ENCODE measurements at places on chromosomes 6 and 20.
A peak's percentile ranks its signal among the peaks of the same experiment; 100 is the strongest.

- peak; percentile 68 for DNase-seq
Observed at GRCh38 chr20:63112491-63113219, 103.3 kb downstream of the YTHDF1 start.

GRCh38 chr20:57283860-57284259, 17.4 kb upstream of the BMP7 start:
- DNase-seq = no peak

GRCh38 chr6:152338335-152339125, 298.6 kb downstream of the SYNE1 start:
- no peak for DNase-seq

DNA sequence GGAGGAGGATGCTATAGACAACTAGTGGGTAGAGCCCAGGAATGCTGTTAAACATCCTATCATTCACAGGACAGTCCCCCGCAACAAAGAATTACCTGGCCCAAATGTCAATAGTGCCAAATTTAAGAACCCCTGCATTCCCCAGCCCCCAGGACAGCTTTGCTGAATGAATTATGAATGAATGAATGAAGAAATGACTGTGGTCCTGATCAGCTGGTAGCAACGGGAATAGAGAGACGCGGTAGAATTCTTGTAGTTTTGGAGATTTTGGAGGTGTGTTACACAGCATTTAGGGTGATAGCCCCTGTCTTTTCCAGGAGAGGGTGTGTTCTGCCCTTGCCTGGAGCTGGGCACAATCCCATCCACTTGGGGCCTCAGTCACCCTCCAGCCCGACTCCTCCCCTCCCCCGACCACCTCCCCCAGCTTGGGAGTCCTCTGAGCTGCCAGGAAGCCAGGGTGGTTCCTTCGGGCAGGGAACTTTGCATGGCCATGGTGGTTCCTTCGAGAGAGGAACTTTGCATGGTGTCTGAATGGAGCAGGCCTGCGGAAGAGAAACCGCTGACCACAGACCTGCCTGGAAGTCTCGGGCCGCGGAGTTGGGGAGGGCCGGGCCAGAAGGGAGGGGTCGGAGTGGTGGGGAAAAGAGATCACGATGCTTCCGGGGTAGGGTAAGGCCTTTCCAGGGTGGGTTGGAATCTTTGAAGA, 1.0 kb upstream of the HCK start:
- no peak for DNase-seq

GRCh38 chr6:12010635-12011275, 1.4 kb upstream of the HIVEP1 start:
- DNase-seq = peak; percentile 66

DNA sequence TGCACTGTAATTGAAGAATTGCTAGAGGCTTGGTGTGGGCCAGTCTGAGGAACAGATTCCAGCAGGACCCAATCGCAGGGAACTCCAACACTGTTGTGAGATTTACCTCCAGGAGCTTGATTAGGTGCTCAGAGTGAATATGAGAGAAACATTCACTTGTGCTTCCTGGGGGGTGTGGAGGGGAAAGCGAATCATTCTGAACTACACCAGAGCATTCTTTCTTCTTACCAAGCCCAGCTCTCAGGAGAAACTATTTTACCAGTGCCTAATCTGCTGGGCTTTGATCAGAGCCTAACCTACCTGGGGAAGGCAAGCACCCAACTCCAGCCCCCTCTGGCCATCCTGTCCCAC, 7.4 kb upstream of the SIRPB1 start:
- no peak for DNase-seq

GRCh38 chr6:140047321-140047720, 672.9 kb upstream of the CITED2 start:
- no peak for DNase-seq

DNA sequence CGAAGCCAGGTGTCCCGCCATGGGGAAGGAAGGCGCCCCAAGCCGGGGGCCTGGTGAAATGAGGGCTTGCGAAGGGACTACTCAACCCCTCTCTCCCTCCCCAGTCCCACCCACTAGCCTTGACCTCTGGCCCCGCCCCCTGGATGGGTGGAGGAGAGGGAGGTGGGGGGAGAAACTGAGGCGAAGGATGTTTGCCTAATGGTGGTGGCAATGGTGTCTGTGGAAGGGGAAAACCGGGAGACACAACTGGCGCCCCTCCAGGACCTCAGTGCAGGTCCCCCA, at the start of gene POU5F1:
TSS of gene POU5F1 (minus strand) at position 83 of the 282 bp plus-strand sequence. CDS start at position 21, 62 bp downstream.
- no peak for DNase-seq

GRCh38 chr6:39923394-39923793, 10.9 kb downstream of the MOCS1 start:
- DNase-seq = no peak

- no peak for DNase-seq
Observed at GRCh38 chr6:165662749-165663376, at the start of gene PDE10A. PDE10A (minus strand) TSS chr6:165663241; CDS start chr6:165662811, 430 bp downstream.

DNA sequence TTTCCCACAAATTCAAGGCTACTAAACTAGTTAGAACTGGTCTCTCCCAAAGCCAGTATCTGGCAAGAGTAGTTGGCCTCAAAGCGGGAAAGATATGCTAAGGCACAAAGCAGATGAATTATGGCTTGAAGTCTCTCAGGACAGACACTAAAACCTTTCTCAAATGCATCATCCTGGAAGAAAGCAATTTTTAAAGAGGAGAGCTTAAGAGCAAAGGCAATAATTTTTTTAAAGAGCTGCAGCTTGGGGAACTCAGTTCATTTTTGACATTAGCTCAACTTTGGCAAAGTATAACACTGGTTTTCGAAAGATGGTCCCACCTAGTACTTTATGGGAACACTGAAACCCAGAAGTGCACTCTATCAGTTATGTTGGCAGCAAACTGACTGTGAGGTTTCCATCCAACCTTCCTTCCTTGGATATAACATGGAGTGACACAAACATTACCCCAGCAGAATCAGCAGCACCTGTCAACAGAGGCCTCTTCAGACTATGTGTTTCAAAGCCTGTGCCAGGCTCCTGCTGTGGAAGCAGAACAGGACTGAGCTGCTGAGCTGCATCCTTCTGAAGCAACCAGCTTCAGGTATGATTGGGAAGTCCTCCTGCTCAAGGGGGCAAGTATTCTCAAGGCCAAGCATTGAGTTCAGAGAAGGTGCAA, 852.3 kb upstream of the HS3ST5 start:
- DNase-seq = no peak

GRCh38 chr6:40249935-40250334, 315.7 kb upstream of the MOCS1 start:
- no peak for DNase-seq

DNA sequence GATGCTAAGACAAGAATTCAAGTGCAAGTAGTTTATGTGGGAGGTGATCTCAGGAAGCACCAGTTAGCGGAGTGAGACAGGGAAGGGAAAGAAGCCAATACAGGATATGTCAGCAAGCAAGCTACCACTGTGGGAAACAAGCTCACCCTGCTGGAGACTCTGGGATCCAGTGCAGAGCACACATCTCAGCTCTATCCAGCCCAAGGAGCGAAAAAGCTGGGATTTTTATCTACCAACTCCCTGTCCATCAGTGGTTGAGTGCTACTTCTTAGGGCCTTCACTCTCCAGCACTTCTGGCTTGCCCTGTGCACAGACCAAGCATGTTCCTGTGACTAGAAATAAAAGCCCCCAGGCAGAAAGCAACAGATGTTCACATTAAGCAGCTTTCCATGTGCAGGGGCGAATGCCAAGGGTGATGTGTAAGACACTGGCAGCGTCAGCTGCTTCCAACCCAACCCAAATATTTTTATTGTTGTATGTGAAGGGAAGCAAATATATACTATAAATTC, 10.8 kb upstream of the RNF24 start:
- no peak for DNase-seq

- no peak for DNase-seq
Observed at GRCh38 chr6:105591053-105591452, 188.2 kb upstream of the PREP start.

- DNase-seq = no peak
Observed at GRCh38 chr6:36150283-36150682, 20.0 kb downstream of the MAPK13 start.

DNA sequence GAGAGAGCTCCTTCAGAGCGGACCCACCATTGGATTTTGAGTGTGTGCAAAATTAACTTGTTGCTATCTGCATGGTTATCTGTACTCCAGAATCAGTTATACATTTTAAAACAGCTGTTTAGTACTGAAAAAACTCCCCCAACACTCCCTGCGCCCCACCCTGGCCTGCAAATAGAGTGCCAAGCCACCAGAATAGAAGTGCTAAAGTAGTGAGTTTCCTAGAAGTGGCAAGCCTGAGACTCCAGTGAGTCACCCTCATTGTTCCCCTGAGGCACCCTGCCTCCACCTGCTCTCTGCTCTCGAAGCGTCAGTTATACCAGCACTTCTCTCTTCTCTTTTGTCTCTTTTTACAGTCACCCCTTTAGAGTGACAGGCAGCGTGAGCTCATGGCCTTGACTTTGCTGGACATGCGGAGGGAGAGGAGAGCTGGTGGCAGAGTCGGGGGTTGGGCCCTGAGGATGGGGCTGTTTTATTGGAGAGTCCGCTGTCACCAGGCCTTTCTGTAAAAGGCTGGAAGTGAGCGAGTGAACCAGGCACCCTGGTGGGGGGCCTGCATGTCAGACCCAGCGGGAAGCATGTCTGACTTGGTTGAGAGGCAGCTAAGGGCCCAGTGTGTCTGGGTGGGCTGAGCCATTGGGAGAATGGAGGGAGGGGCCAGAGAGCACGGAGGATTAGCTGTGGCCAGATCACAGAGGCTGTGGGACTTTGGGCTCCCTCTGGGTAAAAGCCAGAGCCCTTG, 10.4 kb downstream of the IGF2R start:
- DNase-seq = no peak

- DNase-seq = no peak
Observed at GRCh38 chr20:40196846-40197436, 492.1 kb downstream of the MAFB start.

DNA sequence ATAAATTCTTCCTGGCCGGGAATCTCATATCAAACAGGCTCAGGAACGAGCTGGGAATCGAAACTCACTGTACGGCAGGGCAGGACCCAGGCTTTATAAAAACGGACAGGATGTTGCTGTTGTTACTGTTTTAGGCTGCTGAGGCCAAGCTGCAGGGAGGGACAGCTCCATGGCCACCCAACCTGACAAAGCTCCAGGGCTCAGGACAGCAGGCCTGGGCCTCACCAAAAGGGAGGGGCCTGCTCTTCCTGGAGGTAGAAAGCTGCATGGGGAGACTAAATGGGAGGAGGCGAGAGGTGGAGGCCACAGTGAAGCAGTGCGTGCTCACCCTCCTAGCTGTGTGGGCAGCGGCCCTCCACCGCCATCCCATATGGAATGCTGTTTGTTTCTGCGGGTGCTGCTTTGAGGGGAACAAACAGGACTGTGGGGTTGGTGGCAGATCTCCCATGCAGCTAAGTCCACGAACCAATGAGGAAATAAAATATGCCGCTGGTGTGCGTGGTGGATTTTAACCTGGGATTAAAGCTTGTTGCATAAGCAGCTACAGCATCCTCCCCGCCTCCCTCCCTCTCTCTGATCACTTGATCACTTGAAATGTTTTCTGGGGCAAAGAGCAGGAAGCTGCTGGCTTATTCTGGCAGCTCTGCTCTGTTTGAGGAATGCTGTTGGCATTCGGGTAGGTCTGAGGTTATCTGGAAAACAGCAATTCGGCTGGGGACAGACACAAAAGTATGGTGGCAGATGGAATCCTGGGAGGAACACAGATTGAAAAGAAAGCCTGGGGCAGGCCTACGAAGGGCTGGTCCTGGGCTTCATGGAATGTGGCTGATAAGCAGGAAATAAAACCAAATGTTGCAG, 2.4 kb upstream of the ZMYND8 start:
- peak; percentile 97 for DNase-seq

DNA sequence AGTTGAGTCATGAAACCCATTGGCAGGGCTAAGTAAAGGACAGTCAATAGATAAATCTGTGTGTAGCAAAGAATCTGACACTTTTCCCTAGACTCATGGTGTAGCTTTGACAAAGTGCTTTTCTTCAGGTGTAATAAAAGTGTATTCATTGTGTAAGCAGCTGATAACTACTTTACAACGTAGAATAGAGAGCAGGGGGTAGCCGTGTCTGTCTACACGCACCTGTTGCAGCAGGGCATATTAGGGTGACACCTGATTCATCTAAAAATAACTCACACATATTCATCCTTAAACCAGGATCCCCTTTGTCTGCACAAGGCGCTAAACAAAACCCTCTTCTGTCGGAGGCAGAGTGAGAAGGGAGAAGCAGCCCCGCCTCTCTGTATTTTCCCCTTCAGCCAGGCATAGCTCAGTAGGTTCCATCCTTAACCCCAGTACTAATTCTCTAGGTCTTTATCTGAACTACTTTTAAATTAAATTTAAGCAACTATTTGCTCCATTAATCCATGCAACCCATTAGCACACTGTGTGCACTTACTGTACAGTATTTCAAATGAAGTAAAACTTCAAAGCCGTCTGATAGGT, 306.7 kb upstream of the SASH1 start:
- DNase-seq = no peak

DNA sequence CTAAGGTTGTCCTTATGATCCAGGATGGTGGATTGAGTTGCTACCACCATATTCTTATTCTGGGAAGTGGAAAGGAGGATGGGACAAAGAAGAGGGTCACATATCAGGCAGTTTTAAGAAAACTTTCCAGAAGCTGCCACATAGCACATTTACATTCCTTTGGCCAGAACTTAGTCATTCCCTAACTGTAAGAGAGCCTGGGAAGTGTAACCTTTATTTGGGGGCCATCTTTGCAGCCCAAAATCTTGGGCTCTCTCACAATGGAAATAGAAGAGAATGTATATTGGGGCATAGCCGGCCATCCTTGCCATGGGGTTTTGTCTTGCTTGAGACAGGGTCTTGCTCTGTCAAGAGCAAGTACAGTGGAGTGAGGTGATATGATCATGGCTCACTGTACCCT, 8.4 kb downstream of the ZNF341 start:
- no peak for DNase-seq

DNA sequence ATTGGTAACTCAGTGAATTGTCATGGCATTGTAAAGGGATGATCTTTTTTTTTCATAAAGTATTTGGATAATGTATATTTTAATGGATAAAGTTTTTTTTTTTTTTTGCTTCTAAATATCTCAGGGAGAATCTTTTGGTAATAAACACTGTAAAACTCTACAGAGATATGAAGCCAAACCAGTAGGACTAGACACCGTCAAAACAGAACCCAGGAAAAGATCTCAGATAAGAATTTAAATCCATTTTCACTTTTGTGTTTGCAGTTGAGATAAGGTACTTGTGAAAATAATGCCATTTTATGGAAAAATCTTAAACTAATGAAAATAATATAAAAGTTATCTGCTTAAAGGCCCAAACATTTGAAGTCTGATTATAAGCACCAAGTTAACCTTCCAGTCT, 27.0 kb downstream of the FAM83B start:
- no peak for DNase-seq

DNA sequence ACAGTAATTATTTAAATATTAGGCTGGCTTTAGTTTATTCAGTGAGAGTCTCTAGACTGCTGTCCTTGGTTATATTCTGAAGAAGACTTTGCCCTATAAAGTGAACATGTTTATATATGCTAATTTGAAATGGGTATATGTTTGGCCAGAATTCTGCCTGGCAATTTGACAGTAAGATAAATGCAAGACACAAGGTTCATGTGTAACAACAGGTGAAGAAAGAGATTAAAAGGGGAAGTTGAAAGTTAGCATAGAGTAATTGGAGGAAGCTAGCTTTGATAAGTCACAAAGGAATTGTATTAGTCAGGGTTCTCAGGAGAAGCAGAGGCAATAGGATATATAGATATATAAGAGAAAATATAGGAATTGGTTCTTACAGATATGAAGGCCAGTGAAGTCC, 191.4 kb downstream of the CENPW start:
- DNase-seq = no peak

- no peak for DNase-seq
Observed at GRCh38 chr6:18390476-18390875, 3.3 kb downstream of the RNF144B start.

GRCh38 chr6:44224029-44224964, 902 bp downstream of the SLC29A1 start:
- DNase-seq = no peak

GRCh38 chr20:59175002-59175401, 11.4 kb downstream of the ZNF831 start:
- DNase-seq = no peak
